ENCODE measurements at places on chromosomes 12 and 14.

DNA sequence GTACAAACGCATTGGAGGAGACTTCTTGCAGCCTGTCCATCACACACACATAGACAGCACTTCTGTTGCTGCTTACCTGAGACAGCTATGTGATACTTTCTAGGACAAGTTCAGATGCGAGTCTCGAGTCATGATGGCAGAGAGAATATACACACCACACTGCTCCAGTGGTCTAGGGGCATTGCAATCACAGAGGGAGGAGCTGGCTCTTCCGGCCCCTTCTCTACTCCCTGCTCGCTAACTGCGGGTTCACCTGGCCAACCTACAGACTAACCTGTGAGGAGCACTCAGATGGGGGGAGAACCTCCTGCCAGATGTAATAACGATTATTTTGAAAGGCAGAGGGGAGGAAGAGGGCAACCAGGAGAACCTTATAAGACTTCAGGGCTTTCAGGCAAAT lies 30.7 kb downstream of the EMP1 start:
- DNase-seq, result no peak

- DNase-seq, result no peak
Measured at GRCh38 chr14:104548802-104549535, 30.6 kb upstream of the C14orf180 start.

- DNase-seq, result no peak
Measured at GRCh38 chr14:96827290-96827689, 30.1 kb downstream of the VRK1 start.

DNA sequence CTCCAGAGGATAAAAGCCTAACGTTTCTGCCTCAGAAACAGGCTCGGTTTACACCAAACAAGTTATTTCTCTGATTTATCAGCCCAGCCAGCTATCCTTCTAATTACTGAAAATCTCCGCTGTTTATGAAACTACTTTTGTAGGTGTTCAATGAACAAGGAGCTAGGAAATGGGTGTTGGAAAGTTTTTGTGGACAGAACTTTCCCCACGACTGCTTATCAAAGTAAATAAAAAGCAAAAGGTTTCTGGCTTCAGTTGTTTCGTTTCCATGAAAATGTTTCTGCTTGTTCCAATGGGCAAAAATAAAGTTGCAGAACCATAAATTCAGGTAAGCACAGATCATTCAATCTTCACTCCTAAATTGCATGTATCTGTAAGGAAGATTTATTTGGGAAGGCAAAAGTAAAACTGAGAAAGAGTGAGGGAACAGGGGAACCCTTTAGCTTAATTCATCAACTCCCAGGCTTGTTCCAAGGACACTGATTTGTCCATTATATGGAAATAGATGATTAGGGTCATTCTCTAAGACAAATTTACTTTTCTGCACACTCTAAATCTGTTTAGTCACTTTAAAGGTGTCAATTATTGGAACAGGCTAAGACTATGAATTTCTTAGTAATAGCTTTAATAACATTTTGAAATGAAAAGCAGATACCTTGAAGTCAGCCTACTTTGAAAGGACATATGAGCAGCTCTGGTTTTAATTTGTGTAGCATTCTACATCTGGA lies 175.9 kb upstream of the CDKN3 start:
- no peak for DNase-seq

- DNase-seq, result no peak
Measured at GRCh38 chr14:70472253-70473159, 20.5 kb downstream of the ADAM21 start.

- DNase-seq, result no peak
Measured at GRCh38 chr12:77402716-77403115, 337.3 kb upstream of the E2F7 start.

- no peak for DNase-seq
Measured at GRCh38 chr14:72503696-72504368, 390.1 kb downstream of the DPF3 start.

- DNase-seq, result no peak
Measured at GRCh38 chr12:87054226-87054625, 798.0 kb upstream of the MGAT4C start.

- DNase-seq, result no peak
Measured at GRCh38 chr14:75515629-75515996, 6.7 kb upstream of the BATF start.

GRCh38 chr14:33401311-33401710 lies 462.6 kb downstream of the NPAS3 start:
- no peak for DNase-seq

- no peak for DNase-seq
Measured at GRCh38 chr14:87830443-87831096, 162.4 kb downstream of the GALC start.

DNA sequence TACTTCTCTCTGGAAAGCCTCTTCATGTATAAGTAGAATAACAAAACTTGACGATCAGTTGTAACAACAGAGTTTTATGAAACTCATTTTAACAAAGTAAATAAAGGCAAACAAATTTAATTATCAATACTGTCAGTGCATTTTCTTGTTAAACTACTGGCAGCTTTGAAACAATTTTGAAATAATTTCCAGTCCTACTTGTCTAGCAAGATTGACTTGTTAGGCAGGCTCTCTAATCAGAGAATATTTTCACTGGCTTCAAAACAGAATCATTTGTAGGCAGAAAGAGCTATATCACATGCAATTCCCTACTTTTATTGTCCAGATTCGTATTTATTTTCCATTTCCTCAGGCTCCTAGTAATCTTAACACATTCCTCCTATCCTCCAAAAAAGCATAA lies 45.9 kb upstream of the SLC6A13 start:
- DNase-seq, result no peak

DNA sequence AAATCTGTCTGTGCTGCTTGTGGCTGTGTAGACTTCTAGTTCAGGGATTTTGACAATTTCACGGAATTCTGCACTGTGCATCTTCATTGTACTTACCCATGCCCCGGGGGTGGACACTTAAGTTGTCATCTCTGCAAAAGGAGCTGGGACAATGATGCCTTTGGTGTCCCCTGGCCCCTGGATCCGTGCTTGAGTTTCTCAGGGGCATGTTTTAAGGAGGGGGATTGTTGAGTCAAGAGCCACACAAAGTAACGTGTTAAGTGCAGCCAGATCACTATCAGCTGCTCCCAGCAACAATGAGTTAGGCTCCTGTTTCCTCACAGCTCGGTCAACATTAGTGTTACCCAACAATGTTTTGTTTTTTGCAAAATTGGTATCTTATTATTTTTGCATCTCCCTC lies 305.0 kb upstream of the DIO3 start:
- DNase-seq, result no peak

DNA sequence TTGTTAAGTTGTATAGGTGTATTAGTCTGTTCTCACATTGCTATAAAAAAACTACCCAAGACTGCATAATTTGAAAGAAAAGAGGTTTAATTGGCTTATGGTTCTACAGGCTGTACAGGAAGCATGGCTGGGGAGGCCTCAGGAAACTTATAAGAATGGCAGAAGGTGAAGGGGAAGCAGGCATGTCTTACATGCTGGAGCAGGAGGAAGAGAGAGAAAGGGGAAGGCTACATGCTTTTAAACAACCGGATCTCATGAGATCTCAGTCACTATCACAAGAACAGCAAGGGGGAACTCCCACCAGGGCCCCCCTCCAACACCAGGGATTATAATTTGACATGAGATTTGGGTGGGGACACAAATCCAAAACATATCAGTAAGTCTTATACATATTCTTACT lies 60.5 kb upstream of the OR10AD1 start:
- DNase-seq, result no peak

GRCh38 chr12:38328306-38328895 lies 11.8 kb downstream of the ALG10B start:
- peak; percentile 25 for DNase-seq

- no peak for DNase-seq
Measured at GRCh38 chr12:6434205-6435140, 10.3 kb upstream of the CD27 start.

DNA sequence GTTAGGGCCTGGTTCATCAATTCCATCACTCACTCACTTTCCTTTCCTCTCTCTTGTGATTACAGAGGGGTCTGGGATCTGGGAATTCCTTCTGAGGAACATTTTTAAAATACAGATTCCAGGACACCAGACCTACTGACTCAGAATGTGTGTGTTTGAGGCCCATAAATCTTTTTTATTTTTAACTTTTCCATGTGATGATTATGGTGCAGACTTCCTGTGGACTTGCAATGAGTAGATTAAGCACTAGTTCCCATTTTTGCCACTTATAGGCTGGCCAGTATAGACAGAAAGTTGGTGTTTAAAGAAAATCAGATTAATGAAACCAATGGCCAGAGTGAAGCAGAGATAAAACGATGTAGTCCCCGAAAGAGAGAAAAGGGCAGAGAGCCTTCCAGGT lies 28.1 kb downstream of the SLC41A2 start:
- no peak for DNase-seq

- no peak for DNase-seq
Measured at GRCh38 chr14:81256289-81256960, 35.7 kb upstream of the GTF2A1 start.

- no peak for DNase-seq
Measured at GRCh38 chr12:101832030-101832429, 1.3 kb upstream of the GNPTAB start.

- DNase-seq, result no peak
Measured at GRCh38 chr12:62328296-62328921, 68.2 kb downstream of the USP15 start.

DNA sequence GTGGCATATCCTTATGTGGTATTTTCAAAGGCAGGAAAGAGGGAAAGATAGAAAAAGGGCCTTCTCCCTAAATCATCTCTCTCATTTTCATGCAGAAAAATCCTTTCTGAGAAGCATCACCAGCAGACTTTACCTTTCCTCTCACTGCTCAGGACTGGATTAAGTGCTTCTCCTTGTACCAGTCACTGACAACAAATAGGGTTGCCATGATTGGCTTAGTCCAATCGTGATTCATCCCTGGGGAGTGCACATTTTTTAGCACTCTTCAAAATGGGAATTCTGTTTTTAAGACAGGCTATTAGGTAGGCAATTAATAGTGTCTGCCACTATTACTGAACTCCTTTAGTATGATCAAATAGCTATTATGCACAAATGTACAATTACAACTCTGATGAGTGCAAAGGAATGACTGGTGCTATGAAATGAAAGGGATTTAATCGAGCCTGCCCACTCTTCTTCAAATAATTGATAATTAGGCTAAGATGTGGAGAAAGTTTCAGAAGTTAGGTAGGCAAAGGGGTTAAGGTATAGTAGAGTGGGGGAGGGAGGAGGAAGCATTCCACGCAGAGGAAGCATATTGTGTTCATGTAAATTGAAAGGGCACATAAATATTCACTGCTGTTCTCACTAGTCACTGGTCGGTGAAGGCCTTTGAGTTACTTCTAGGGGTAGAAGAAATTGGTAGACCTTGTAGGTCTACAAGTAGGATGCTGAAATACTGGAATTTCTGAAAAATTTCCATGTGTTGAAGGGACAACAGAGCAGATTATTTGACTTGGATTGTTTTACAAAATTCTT lies 84.0 kb downstream of the MSRB3 start:
- DNase-seq, result no peak

DNA sequence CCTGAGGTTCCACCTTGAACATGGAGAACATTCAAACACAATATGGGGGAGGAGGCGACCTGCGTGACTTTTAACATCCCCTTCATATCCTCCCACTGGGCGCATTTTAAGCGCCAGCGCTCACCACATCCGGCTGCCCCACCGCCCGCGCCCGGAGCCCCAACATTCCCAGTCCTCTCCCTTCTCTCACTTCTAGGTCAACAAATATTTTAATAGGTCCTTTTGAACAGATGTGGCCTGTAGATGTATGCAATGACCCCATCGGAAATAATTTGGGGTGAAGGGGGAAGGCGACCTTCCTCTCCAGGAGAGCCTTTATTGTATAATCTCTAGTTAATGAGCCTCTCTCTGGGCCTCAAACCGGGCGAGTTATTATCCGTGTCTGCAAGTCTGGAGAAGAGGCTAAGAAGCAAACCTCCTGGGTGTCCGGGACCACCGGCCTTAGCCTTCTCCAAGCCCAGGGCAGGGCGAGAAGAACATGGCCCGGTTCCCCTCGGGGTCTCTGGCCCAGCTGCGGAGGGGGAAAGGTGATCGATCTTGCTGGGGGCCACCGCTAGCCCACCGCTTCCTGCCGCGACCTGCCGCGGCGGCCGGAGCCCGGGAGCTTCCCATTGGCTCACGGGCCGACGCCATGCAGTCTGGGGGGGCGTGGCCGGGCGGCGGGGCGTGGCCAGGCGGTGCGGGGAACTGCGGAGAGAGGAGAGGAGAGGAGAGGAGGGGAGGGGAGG lies 83.2 kb upstream of the HMGA2 start:
- no peak for DNase-seq

DNA sequence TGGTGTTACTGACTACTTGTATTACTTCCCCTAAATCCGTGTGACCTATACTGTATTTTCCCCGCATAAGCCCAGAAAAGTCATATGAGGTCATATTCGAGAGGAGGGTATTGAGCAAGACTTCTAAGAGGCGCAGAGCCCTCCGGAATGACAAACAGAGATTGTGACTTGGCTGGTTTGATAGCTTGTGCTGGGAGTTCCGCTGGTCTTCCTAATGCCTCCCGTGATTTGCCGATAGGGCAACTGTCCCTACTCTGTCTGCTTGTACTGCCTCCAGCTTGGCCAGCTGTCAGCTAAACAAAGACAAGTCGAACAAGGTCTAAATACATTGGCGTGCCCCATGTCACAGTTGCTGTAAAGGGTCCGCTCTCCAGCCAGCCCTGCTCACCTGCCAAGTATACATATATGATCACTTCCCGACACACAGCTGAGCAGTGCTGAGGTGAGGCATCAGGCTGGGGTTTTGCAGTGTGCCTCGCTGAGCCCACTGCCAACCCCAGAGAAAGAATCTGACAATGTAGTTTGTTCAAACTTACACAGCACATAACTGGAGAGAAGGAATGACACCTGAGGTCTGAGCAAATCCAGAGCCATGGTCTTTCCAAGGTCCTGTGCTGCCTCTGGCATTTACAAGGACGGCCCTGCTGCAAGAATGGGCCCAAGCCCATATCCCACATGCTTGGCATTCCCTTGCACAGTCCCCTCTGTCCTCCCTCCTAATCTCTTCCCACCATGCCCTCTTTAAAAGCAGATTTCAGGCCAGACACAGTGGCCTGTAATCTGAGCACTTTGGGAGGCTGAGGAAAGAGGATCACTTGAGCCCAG lies 23.7 kb downstream of the LGMN start:
- no peak for DNase-seq

DNA sequence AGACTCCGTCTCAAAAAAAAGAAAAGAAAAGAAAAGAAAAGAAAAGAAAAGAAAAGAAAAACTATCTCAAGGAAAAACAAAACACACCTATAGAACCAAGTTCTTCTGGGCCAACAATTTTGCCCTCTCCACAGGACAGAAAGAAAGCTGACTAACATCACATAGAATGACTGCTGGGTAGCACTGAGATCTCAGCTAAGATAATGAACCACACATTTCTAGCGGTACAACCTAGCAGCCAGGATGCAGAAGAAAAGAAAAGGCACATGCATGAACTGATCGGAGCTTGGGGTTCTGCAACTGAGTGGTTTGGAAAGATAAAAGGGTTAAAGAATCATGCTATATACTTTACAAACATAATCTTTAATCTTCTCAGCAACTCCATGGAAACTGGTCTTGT lies 19.5 kb downstream of the TMED10 start:
- no peak for DNase-seq

All from glomerular endothelial cell (primary cell).